ENCODE measurements at places on chromosomes 1 and 21. TPM values are rescaled to one million over a fixed set of nuclear protein-coding genes. Genes with fewer than 3 reads are reported as not detected.

LRRC53 gene
- total RNA-seq = not detected

S100A7 gene
- not detected for total RNA-seq

TXNIP gene
- 594 TPM for total RNA-seq

NUP210L gene
- total RNA-seq = not detected

NBPF20 gene
- total RNA-seq = 3.5 TPM

C8A gene
- total RNA-seq = not detected

ESPN gene
- total RNA-seq = under 0.01 TPM

AVPR1B gene
- not detected for total RNA-seq

ZNF697 gene
- total RNA-seq = 8.2 TPM

All from pericardium fibroblast (primary cell).